Mesendoderm (in vitro differentiated cells): ENCODE measurements at places on chromosomes 2 and 18.
A peak's percentile ranks its signal among the peaks of the same experiment; 100 is the strongest.

DNA sequence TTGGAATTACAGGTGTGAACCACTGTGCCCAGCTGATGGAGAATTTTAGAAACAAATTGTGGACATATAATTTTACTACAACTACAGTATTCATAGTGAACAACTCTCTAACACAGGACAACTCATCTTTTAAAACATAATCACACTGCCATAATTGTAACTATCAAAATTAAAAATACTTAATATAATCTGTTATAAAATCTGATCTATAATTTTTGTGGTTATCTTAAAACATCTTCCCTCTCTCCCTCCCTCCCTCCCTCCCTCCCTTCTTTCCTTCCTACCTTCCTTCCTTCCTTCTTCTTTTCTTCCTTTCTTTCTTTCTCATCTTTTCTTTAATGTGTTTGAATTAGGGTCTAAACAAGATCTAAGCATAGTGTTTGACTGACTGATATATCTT, 577.7 kb downstream of the CNTNAP5 start:
- DNase-seq: no peak

GRCh38 chr18:80194874-80195570, 52.3 kb downstream of the PARD6G start:
- DNase-seq: no peak

DNA sequence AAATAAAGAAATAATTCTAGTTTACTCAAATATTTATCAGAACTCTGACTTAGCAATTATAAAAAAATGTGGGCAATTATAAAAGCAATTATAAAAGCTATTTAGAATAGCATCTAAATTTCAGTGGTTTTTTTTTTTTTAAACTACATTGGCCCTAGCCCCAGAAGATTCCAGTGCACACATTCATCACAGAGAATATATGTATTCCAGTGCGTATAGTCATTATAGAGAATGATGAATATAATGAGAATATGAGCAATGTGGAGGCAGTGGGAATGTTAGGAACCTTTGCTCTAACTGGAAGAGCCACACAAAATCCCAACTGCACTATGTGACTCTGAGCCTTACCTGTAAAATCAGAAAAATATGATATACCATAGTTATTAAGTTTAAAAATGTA, 10.5 kb downstream of the MAP3K2 start:
- DNase-seq: no peak

GRCh38 chr2:149329068-149329467, 1.3 kb upstream of the LYPD6 start:
- DNase-seq: no peak

- no peak for DNase-seq
Observed at GRCh38 chr2:136021976-136022375, 36.5 kb upstream of the DARS1 start.

DNA sequence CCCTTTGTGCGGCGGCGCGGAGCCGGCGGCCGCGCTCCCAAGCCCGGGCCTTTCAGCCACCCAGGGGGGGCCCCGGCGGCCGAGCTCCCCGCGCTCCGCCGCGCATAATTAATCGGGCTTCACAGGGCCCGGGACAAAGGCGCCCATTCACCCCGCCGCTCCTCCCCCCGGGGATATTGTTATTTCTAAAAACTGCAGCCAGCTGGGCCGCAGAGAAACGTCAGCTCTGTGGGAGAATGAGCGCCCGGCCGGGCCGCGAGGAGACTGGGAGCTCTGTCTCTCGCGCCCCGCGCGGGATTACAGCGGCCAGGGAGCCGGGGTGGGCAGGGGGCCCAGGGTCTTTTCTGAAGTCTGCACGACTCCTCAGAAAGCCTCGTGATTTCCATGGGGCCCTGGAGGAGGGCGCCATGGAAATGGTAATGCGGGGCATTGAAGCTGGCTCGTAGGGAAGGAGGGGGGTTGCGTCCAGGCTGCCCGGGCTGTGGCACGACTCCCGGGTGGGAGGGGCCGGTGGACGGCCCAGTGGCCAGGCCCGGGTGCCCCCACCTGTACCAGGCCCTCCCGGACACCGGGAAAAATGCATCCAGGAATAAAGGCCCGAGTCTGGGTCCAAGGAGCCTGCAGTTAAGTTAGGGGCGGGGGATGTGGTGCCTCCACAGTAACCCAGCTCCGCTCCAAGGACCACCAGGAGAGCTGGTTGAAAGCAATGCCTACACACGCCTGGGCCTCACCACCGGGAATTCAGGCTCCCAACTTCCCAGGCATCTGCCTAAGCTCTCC, 125.3 kb downstream of the ZFP36L2 start:
- no peak for DNase-seq

GRCh38 chr2:219551441-219552381, 7.9 kb downstream of the TMEM198 start:
- DNase-seq: peak; percentile 59

GRCh38 chr18:67007085-67007484, 403.2 kb upstream of the CDH19 start:
- no peak for DNase-seq

GRCh38 chr2:134163336-134163735, 90.5 kb upstream of the MGAT5 start:
- no peak for DNase-seq

GRCh38 chr2:170464268-170464667, 250.9 kb upstream of the SP5 start:
- DNase-seq: no peak

- no peak for DNase-seq
Observed at GRCh38 chr2:20027260-20027677, 14.8 kb upstream of the MATN3 start.

DNA sequence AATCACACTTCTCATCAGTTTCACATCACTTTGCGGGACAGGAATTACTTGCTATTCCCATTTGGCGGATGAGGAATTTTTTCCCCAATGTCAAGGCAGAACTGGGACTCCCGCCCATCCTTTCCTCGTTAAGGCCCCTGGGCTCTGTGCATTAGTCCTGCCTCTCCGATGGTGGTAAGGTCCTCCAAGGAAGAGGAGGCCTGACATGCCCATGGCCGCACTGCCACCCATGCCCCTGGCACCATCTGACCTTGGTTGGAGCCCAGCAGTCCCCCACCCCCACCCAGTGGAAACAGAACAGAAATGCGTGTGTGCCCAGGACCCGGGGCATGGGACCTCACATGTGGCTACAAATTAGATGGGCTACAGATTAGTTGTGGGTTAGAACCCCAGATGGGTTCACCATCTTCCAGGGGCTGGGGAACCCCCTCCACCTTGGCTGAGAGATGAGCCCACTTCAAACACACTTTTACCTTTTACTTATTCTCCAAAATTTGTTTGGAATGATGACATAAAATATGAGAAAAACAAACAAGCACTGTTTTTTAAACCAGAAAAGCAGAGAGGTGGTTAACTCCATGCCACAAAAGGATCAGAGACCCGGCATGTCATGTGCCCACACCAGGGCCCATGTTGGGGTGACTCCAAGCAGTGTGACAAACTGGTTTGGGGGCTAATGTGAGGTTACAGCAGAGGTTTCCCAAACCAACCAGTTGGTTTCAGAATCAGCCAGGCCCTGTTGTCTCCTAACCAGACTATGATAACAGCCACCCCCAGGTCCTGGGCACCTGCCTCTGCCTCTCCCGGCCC, 11.0 kb upstream of the DUSP2 start:
- DNase-seq: no peak

GRCh38 chr2:55165626-55166025, 66.5 kb downstream of the CLHC1 start:
- no peak for DNase-seq

DNA sequence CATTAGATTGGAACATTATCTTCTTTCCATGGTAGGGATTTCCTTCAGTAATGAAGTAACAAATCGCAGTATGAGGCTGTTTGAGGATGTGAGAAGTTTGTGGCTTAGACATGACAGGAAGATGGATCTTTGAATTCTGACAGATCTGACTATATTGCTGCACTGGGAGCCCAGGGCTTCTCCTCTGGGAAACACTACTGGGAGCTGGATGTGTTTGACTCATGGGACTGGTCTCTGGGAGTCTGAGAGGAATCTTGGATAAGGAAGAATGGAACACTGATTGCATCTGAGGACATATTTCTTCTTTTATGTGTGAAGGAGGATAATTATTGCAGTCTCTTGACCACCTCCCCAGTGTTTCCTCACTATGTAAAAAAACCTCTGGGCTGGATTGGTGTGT, 77.2 kb upstream of the ST6GAL2 start:
- DNase-seq: no peak

- DNase-seq: no peak
Observed at GRCh38 chr2:33351781-33352180, 124.7 kb upstream of the RASGRP3 start.

DNA sequence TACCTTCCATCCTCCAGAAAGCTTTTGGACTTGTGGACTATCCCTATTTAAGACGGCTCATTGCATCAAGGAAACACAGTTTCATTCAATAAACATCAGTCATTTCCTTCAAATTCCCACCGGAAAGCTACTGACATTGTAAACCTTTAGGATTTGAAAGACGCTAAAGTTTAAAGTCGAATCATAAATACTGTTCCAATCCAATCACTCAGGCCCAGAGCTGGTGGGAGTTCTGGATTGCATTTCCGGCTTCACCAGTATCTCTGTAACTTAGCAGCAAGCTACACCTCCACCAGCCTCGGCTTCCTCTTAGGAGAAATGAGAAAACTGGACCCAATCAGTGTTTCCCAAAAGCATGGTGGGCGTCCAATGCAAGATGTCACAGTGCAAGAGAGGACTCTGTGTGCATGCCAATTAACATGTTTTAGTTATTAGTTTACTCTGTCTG, 1.6 kb downstream of the WDFY1 start:
- DNase-seq: no peak

GRCh38 chr2:43305517-43305916, 79.1 kb upstream of the ZFP36L2 start:
- DNase-seq: no peak
